ENCODE measurements at places on chromosomes 3 and 15.
A peak's percentile ranks its signal among the peaks of the same experiment; 100 is the strongest.

DNA sequence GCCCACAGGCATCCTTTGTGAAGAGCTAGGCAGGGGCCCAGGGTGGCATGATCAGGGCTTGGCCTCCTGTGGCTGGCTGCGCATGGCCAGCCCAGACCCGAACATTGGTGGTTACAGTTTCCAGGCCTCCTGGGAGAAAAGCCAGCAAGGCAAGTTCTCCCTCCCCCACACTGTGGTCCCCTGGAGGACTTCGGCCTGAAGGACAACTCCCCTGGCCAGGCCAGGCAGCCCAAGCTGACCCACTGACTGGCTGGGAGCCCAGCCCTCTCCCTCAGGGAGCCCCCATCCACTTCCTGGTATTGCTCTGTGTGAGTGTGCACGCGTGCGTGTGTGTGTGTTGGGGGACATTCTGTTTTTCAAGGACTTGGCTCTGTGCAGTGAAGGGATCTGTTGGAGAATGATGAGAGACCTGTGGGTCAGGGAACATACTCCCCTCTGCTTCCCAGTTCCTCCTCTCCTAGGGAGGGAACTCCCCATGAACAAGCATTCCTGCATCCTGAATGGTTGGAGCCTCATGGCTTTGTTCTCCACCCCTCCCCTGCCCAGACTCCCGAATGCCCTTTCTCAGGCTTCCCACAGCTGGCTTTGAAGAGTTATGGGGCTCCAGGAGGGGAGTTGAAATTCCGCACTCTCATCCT lies 29.5 kb downstream of the CORO2B start:
- peak; percentile 32 for DNase-seq

GRCh38 chr15:55802600-55803376 lies 59.8 kb upstream of the PRTG start:
- DNase-seq: no peak

GRCh38 chr3:125013095-125013494 lies 42.7 kb downstream of the HEG1 start:
- no peak for DNase-seq

DNA sequence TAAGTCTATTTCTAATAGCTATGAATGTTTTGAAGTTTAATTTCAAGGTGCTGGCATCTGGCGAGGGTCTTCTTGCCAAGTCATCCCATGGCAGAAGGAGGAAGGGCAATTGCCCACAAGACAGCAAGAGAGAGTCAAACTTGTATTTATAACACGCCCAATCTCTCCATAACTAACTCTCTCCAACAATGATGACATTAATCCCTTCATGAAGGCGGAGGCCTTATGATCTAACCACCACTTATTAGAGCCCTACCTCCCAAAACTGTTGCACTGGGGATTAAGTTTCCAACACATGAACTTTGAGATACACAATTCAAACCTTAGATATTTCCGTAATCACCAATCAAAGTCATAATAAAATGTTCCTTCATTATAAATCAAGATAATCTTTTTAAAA lies 406.9 kb downstream of the CNTN6 start:
- DNase-seq: no peak

DNA sequence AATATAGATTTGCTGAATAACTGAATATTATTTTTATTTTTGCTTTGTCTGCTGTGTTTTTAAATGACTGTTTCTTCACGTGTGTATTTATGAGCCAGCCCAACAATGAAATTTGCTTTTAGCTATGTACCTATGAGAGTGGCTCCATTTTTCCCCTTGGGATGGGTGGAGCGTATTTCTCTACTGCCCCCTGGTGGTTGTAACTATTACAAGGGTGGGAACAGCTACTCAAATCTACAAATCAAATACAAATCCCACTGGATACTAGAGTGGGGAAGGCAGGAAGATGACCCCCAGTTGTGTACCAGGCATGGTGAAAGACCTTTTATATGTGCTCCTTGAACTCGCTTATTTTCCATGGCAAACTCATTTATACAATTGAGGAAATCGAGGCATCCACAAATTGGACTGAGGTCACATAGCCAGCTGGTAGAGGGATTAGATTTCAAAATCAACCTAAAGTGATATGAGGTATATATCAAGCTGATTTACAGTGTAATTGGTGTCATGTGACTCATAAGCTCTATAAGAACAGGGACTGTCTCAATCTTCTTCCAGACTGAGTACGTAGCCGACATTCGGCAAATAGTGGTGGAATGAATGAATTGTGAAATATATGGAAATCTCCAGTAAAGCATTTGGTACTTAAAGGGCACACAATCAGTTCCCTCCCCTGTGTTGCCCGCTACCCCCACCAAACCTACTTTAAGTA lies 69.5 kb upstream of the VEPH1 start:
- no peak for DNase-seq

GRCh38 chr15:48617619-48618018 lies 27.9 kb downstream of the FBN1 start:
- no peak for DNase-seq

- no peak for DNase-seq
Observed at GRCh38 chr3:177776661-177777101, 579.4 kb upstream of the TBL1XR1 start.

DNA sequence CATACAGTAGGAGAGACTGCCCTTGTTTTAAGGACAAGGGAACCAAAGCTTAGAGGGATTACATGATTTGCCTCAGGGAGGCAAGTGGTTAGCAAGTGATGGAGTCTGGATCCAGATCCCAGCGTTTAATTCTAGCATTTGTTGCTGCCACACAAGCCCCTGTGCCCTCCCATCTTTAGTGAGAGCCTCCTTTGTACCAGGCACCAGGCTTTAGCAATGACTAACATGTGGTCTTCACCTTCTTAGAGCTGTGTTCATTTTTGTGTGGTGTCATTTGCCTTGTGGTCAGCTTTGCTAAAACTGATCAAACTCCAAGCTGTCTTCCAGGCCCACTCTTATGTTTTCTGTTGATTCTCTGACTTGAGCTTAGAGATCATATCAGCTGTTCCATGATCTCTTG lies 290.5 kb downstream of the RPLP1 start:
- no peak for DNase-seq

DNA sequence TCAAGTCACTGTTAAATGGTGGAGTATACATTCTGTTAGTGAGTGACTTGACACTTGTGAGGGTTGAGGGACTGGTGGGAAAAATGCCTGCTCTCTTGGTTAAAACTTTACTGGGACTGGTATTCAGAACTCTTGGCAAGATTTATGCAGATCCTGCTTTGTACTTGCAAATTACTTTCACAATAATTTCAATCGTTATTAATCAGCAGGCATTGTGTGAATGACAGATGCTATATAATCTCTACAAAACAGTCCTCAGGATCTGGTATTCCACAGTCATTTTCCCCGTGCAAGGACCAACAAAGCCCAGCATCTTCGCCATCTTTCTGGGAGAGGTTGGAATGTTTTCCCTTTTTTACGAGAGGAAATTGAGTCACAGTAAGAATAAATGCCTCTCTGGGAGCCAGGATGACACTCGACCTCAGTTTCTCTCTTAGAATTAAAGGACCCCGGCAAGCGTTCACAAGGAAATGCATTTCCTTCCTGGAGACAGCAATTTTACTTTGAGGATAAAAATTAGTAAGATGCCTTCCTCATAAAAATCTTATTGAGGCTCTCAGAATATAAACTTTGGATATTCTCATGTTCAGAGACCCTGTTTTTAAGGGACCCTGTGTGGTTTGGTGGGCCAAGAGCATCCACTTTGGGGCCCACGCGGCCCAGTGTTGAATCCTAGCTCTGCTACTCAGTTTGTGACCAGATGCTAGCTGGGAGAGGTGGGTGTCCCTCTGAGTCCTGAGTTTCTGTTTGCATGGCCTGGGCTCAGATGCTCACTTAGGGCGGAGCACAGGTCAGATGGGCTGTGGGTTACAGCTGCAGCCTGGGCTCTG lies 45.3 kb upstream of the PLCL2 start:
- no peak for DNase-seq

DNA sequence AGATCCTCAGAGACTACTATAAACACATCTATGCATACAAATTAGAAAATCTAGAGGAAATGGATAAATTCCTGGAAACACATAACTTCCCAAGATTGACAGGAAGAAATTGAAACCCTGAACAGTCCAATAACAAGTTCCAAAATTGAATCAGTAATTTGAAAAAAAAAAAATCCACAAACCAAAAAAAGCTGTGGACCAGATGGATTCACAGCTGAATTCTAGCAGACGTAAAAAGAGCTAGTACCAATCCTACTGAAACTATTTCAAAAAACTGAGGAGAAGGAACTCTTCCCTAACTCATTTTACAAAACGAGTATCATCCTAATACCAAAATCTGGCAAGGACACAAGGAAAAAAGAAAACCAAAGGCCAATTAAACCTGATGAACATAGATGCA lies 77.0 kb upstream of the FXR1 start:
- no peak for DNase-seq

GRCh38 chr15:100394736-100395440 lies 53.1 kb upstream of the ADAMTS17 start:
- DNase-seq: no peak

DNA sequence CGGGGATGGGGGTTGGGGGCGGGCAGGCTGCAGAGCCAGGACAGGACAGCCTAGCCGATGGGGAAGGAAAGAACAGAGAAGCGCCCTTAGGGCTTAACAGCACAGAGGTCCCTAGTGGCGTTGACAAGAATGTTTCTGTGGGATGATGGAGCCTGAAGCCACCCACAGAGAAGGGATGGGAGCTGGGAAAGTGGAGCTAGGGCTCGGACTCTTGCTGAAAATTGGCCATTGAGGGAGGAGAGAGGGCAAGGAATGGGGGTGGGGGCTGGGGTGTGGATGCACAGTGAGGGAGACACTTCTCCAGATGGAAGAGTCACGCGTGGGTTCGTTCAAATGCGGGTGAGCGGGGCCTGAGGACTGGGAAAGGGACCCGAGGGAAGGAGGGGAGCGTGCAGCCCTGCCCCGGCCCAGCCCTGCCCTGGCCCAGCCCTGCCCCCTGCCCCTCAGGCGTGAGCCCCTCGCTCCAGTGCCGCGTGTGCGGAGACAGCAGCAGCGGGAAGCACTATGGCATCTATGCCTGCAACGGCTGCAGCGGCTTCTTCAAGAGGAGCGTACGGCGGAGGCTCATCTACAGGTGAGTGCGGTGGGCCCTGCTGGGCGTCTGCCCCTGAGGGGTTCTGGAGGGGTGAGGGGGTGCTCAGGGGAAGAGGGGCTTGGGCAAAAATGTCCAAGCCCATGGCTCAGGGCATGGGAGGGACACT lies 832 bp downstream of the NR2E3 start:
- DNase-seq: no peak

- DNase-seq: no peak
Observed at GRCh38 chr3:56089739-56090138, 378.5 kb downstream of the ERC2 start.

GRCh38 chr15:40785814-40786213 lies 16.0 kb downstream of the C15orf62 start:
- no peak for DNase-seq

DNA sequence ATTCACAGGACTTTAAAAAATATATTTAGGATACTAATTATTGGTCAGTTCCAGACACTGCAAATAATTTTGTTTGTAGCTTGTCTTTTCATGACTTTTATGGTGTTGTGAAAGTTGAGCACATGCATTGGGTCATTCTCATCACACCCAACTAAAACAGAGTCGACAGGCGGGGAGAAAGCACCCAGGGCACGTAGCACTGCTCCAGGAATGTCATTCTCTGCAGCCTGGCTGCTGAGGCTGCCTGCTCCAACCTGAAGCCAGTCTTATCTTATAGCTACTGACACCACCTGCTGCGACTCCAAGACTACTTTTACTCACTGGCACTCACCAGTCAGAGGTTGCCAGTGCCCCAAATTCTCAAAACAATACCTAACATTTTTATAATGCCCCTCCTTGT lies 56.9 kb downstream of the ACAD9 start:
- no peak for DNase-seq

GRCh38 chr15:67105065-67105951 lies 39.9 kb downstream of the SMAD3 start:
- DNase-seq: no peak

- no peak for DNase-seq
Observed at GRCh38 chr3:141427764-141428163, 59.1 kb upstream of the RASA2 start.

GRCh38 chr3:106485217-106485616 lies 616.4 kb upstream of the CBLB start:
- DNase-seq: no peak

DNA sequence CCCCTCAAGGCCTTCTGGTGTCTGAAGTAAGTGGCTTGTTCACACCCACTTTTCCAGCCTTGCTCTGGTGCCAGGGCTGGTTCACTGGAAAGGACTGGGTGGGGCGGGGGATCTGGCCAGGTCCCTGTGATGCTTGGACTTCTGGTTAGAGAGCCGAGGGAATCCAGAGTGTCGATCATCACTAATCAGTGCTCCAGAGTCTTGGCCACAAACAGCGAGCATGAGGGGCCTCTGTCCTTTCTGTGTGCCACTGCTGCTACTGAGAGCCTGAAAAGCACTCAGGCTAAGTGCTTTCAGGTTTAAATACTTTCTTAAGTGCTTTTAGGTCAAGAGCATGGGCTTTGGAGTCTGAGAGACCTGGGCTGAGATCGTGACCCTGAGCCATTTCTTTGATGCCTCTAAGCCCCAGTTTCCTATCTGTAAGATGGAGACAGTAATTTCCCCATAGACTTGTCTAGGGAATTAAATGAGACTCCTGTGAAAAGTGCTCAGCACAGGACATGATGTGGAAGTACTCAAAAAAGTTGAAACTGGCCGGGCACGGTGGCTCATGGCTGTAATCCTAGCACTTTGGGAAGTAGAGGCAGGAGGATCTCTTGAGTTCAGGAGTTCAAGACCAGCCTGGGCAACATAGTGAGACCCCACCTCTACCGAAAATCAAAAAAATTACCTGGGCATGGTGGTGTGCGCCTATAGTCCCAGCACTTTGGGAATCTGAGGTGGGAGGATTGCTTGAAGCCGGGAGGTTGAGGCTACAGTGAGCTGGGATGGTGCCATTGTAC lies 53.8 kb upstream of the SEC22A start:
- no peak for DNase-seq

DNA sequence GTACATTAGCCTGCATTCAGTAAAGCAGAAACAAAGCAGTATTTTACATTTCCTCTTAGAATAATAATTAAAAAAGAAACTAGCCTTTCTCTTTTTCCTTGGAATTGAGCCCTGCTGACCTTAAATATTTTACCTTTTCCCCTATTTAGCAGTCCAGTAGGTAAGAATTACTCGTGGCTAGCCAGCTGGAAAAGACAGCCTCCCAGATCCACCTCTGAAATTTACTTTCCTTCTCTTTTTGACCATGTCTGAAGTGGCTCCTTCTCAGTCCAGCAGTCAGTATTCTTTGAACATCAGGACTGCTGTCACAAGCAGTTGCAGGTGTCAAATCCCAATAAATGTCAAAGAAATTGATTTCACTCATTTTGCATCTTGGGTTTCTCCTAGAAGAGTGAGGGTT lies 311.5 kb upstream of the DCBLD2 start:
- DNase-seq: no peak

- no peak for DNase-seq
Observed at GRCh38 chr15:92974183-92974915, 74.2 kb downstream of the CHD2 start.

GRCh38 chr15:63805993-63806980 lies 27.5 kb downstream of the HERC1 start:
- no peak for DNase-seq

DNA sequence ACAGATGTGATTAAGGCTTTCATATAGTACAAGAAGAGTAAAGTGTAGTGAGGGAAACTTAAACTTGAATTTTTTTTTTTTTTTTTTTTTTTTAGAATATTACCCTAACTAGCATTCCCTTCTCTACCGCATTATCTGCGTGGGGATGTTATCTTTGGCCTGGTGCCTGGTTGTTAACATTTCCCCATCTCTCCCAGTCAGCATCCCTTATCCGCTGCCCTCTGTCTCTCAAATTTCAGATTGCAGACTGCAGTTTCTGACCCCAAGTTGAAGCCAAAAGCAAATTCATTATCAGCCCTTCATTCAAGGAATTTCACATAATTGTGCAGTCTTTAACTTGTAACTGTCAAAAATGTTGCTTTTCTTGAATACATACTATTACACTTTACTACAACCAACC lies 353.0 kb downstream of the PLOD2 start:
- no peak for DNase-seq

Measured in amygdala (tissue), 56 donors.